ENCODE measurements at places on chromosomes 13 and 19. TPM values are rescaled to one million over a fixed set of nuclear protein-coding genes. Genes with fewer than 3 reads are reported as not detected.

Gene TPTE2
- total RNA-seq = 0.96 TPM

Gene WTIP
- total RNA-seq = 0.59 TPM

Gene CPAMD8
- 0.13 TPM for total RNA-seq

Gene MRPL57
- 26.0 TPM for total RNA-seq

Gene KCNK6
- 1.1 TPM for total RNA-seq

Gene AMH
- total RNA-seq = 3.5 TPM

Gene FGF21
- total RNA-seq = not detected

Gene RAB3A
- total RNA-seq = 3.5 TPM
